ENCODE measurements at places on chromosomes 7 and 10.

- DNase-seq = no peak
Measured at GRCh38 chr7:26630361-26630760, 234.0 kb downstream of the SKAP2 start.

DNA sequence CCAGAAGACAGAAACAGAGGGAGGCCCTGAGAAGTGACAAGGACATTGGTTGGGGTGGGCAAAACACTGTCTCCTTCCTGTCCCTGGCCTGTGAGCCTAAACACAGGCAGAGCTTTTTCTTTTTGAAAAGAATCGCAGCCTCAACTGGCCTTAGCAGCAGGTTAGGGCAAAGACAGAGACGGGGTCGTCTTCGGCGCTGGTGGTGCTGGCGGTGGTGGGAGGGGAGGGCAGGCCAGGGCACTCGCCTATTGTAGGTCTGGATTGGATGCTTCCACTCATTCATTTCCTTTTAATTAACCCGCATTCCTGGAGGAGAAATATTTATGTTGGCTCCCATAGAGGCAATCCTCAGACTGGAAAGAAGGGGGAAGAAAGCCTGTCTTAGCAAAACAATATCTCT lies 22.6 kb downstream of the WNT8B start:
- no peak for DNase-seq

- DNase-seq = no peak
Measured at GRCh38 chr7:107754642-107755041, 10.7 kb downstream of the CBLL1 start.

DNA sequence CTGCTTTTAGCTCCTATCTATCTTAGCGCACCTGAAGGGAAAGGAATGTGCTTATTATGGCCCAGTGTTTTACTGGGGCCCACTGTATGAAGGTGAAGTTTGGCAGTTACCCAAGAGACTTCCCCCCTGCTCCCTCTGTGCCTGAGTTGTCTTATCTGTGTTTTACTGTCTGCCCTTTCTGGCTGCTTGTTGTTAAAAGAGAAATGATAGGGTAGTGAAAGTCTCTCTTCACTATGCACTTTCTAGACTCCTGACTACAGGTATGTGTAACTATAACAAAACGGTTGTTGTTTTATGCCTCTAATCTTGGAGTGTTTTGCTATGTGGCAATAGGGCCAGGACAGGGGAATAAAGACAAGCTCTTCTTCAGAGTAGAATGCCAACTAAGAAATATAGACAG lies 326.9 kb downstream of the KIF20B start:
- no peak for DNase-seq

- no peak for DNase-seq
Measured at GRCh38 chr10:85922356-85923129, 444.1 kb downstream of the GRID1 start.

DNA sequence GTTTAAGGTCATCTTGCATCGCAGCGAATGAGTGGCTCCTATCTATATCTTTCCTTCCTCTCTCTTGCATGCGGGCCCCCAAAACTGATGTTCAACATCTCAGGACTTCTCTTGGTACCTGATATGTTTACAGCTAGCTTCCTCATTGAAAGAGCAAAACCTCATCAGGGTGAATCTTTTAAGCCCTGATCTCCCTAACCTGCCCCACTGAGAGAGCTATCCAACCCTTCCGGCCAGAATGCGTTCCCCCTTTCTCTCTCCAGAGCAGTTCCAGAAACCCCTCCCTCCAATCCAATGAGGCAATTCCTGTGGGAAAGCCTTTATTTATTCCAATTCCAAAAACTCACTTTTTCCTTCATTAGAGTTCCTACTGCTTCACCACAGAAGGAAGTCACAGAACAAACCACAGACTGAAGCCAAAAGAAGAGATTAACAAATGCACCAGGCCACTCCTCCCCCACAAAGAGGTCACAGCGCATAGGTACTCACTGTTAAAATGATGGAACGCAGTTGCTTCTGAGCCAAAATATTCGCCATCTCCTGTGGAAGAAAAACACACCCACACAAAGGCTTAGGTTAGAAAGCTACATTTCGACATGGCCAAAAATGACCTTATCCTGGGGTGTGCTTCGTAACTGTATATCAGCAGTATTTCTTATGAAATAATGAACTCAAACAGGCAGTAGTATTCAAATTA lies 232.4 kb downstream of the ELMO1 start:
- no peak for DNase-seq

- DNase-seq = no peak
Measured at GRCh38 chr10:18713077-18713476, 53.8 kb downstream of the ARL5B start.

- DNase-seq = no peak
Measured at GRCh38 chr7:11506417-11506816, 325.6 kb downstream of the THSD7A start.

GRCh38 chr10:47179291-47179647 lies 120.7 kb upstream of the GDF10 start:
- DNase-seq = no peak

DNA sequence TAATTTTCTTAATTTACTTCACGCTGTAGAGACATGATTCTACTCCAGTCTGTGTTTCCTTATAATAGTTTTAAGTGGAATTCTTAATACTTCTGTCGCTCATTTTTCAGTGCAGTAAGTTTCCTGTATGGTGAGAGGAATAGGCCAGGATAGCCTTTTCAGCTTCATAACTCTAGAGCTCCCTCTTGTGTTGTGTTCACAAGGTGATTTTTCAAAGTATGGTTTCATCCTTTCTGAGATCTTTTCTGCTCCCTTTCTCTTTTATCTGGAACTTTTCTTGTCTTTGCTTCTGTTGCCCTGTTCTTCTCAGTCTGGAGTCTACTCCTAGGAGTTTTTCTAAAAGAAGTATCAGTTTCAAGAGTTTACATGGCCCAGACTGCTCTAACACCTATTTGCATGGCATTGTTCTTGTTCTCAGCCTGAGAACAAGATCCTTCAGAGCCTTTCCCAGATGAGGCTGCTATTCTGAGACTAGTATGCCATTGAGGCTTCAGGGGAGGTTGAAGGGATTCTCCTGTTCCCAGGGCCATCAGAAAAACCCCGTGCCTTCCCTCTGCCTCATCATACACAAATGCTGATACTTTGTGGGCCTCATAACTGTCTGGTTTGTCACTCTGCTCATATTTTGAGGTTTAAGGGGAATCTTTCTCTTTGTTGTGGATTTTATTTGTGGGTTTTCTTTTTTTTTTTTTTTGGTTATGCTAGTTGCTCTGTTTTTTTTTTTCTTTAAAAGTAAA lies 21.8 kb downstream of the NET1 start:
- DNase-seq = no peak

GRCh38 chr10:37710831-37711616 lies 146.4 kb downstream of the ZNF248 start:
- no peak for DNase-seq

All from stimulated activated CD8-positive, alpha-beta memory T cell treated with anti-CD3 and anti-CD28 coated beads, Interleukin-7, amount 100 ng/mL, for 1 hour (primary cell).